ENCODE measurements at places on chromosomes 4 and X.

- DNase-seq = no peak
Observed at GRCh38 chrX:111567542-111568255, 56.3 kb downstream of the SERTM2 start.

DNA sequence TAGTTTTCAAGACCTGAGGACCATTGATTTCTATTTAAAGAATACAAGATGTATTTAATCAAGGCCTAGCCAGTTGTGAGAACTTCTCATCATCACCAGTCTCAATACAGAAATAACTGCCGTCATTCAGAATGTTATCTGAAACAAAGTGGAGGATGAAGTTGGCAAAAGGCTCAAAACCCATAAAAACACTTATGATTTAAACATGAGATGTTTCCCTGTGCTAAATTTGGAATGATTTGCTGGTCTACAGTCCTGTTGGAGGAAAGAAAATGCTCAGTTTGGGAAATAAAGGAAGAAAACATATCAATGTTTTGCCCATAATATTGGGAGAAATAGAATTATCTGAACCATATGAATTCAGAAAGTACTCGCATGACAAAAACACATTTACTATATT lies 192.2 kb downstream of the ADGRA3 start:
- DNase-seq = no peak

DNA sequence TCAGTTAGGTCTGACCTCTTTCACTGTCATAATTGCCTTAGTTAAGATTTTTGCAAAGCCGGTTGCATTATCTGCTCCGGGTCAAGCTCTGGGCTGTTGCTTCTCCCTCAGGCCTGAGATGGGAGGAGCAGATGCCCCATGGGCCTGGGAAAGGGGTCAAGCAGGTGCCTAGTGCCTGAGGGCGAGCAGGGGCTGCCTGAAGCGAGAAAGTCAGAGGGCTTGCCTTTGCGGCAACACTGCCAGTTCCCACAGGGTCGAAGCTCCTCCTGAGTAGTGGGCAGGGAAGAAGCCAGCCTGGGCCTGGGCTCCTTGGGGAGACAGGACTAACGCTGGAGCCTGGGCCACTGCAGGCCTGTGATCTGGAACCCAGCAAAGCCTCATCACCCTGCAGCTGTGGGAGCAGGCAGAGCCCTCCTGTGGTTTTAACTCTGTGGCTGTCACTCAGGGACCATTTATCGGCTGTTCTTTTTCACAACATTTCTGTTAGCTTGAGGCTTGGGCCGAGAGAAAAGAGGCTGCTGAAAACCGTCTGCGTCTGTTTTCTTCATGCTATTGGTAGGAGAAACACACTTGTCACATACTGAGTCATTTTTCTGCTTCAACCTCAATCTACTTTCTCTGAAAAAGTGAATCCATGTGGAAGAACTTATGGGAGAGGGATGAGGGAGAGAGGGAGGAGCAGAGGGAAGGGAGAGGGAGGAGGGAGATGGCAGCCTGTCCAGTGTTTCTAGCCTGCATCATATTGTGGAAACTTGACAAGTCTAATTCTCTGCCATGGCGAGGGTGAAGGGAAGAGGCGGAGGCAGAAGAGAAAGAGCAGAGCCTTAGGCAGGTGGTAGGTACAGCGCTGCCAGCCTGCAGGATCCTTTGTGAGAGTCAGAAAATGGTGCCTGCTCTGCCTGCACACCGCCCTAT lies 68.4 kb downstream of the RHOH start:
- DNase-seq = no peak

- no peak for DNase-seq
Observed at GRCh38 chr4:7829652-7830580, 109.7 kb downstream of the AFAP1 start.

DNA sequence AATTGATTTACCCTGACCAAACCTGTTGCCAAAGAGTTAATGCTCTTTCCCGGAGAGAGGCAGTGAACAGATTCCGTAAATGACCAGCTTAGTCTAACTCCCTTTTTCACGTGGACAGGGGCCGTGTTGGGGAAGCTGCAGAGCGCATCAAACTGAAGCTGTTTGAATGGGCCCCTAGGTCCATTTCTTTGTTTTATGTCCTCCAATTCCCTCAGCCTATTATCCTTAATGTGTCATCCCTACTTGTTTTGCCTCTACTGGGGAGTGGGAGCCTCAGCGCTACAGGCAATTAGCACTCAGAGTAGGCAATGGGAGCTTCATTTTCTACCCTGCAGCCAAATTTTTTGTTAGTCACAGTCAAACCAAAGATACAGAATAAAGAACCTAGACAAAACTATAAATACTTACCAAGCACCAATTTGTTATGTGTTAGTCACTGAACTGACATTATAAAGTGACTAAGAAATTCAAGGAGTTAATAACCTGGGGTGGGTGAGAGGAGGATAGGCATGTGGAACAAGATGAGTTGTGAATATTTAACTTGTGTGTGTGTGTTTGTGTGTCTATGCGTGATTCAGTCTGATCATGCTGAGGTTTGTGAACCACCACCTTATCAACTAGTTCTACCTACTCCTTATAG lies 417.4 kb downstream of the PACRGL start:
- no peak for DNase-seq

DNA sequence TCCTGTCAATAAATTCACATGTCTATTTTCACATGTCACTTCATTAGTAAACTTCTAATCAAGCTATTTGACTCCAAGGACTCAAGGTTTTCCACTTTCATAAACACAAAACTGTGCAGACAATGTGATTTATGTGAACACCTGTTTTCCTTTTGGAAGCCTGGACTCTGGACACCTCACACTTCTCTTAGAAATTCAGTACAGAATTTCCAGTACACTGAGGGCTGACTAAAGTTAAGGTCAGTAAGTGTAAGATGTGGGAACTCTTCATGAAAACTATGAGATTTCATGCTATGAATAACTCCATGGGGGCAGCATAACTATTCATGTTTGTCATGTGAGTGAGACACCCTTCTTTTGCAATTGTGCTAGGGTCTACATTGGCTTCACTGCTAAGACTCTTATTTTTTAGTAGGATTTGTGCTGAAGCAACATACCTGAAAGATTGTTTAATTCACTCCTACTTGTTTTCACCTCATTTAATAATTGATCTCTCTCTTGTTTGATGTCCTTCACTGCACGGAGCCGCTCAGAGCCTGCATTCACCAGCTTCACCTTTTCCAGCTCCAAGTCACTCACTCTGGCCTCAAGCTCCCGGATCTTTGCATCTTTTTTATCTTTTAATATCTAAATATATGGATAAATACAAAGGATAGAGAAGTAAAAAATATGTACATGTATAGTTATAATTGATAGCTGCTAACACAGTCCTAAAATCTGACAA lies 55.3 kb downstream of the STBD1 start:
- DNase-seq = no peak

- no peak for DNase-seq
Observed at GRCh38 chrX:151697522-151697921, 2.3 kb downstream of the PRRG3 start.

GRCh38 chr4:6727081-6727942 lies 11.3 kb downstream of the BLOC1S4 start:
- DNase-seq = no peak

- DNase-seq = no peak
Observed at GRCh38 chr4:83124111-83124780, 9.7 kb upstream of the PLAC8 start.

GRCh38 chr4:126899331-126899801 lies 733.4 kb upstream of the INTU start:
- no peak for DNase-seq

DNA sequence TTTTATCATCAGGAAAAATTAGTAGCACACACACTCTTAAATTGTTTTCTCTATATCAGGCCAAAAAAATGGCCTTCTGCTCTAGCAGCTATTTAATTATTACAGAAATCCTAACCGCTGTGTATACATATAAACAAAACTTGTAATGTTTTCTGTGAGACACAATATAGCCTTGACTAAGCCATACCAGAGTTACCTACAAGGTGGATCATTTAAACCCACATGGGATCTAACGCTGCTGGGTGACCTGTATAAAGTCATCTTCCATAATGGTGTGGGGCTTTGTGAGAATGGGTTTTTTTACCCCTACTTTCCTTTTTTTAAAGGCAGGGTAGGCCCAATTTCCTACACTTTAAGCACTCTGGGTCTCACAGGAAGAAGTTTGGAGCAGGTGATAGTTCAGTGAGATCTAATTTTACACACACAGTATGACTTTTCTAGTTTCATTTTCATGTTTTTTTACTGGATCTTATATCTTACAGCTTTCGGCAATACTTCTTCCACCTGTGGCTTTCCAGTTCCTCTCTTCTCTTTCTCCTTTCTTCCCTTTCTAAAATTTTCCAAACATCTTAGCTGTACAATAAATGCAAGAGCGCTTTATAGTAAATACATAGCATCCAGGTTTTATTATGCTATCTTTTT lies 66.9 kb upstream of the MMAA start:
- no peak for DNase-seq

DNA sequence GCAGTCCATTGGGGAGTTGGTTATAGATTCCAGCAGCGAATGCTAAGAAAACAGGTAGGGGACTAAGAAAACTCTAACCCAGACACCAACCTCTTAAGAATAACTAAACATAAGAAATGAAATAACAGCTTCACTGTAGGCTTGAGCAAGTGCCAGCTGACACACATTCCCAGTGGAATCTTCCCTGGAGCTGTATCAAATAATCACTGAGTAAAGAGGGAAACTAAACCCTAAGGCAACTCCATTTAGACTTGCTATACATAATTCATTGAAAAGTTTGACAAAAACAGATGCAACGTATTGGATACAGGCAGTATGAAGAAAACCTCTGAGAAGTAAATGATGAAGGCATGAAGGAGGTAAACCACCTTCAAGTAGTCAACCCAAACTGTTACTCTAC lies 293.5 kb downstream of the OPHN1 start:
- no peak for DNase-seq

GRCh38 chr4:70703619-70704214 lies 15.4 kb downstream of the UTP3 start:
- DNase-seq = no peak

DNA sequence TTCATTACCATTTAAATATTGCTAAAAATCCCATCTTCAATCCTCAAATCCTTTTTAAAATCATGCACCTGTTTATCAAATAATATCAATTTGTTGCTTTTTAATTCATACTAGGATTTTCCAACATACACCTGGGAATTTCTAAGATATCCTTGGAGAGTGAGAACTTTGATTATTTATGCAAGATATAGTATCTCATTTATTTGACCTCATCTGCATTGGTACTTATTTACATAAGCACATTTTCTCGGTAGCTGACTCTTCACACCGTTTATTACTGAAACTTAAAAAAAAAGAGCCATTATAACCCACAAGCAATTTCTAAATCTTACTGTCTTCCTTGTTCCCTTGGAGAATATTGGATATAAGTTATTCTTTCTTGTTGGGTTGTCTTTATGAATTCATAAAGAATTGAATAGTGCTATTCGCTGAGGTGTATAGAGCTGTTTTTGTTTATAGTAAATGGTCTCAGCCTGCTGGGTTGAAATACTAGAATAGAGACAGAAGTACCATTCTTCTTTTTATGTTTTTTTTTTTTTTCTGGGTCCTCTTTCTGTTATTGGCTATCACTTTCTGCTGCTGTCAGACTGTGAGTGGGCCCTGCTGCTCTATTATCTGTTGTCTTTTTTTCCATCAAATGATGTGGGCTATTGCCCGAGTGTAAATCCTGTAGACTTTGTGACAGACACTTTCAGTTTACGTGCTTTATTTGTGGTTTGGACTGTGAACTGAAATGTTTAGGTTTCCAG lies 2.9 kb downstream of the UGT8 start:
- no peak for DNase-seq

GRCh38 chr4:60948008-60948407 lies 252.1 kb upstream of the ADGRL3 start:
- DNase-seq = no peak

- no peak for DNase-seq
Observed at GRCh38 chr4:76926841-76927240, 22.7 kb upstream of the SEPTIN11 start.

DNA sequence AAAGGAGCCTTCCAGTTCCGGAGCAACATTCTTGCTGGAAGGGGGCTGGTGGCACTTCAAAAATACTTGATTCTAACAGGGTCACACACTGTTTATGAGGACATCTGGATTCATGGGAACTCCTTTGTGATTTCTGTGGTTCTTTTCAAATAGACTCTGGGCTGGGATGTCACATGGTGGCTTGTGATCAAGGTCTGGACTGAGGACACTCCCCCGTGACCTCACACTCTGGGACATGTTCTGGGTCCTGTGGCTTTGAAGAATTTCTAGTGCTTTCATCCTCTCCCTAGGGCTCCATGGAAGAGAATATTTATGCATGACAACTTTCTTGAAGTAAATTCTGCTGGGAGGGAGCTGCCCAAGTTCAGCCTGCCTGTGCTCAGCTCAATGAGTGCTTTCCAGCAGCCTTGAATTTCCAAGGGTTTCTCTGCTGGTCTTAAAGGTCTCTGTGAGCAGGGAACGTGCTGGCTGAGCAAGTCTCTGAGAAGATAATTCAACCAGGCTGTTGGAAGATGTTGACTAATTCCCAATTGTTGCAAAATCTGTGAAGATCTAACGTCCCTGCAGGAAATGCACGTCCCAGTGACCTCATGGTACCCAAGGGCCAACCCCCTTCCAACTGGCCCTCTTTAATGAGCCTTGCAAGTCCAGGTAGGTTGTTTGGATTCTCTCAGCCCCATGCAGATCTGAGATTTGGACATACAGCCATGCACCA lies 36.3 kb downstream of the GPR143 start:
- no peak for DNase-seq

GRCh38 chr4:140995058-140995457 lies 138.2 kb downstream of the RNF150 start:
- no peak for DNase-seq

GRCh38 chr4:128879283-128879682 lies 69.8 kb downstream of the JADE1 start:
- DNase-seq = no peak

GRCh38 chrX:150542846-150543229 lies 25.6 kb upstream of the MTM1 start:
- no peak for DNase-seq

DNA sequence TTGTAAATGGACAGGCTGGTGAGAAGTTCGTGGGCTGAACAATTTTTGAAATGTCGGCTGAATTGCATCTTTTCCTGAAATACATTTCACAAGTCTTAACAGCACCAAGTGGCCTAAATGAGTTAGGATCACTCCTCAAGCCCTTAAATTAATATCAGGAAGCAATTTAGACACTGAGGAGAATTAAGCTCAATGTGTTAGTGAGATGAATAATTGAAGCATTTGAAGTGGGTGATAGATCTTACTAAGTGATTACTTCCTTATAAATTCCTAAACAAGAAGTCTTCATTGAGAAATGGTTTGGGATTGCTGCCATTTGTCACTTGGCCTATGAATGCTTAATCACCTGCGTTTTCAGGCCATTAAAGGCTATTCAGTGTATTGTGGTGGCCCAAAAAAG lies 116.8 kb downstream of the NAA11 start:
- no peak for DNase-seq

- no peak for DNase-seq
Observed at GRCh38 chrX:49901048-49901447, 21.3 kb upstream of the CLCN5 start.

DNA sequence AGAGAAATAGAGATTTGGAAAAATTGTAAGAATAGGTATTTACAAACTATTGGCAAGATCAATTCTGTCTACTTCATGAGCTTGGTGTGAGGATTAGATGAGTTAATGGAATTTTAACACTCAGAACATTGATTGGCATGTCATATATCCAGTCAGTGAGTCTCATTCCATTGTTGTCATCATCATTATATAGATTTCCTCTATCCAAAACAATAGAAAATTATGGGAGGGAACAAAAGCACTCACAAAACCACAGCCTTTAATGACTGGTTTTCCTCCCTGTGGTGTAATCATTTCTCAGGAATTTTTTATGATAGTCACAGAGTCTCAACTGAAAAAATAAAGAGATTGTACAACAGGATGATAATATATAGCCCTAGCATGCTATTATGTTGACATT lies 21.1 kb downstream of the KLHL5 start:
- DNase-seq = no peak

GRCh38 chrX:119989905-119990555 lies 46.5 kb upstream of the NKAP start:
- DNase-seq = no peak

Data from stimulated activated CD4-positive, alpha-beta T cell treated with anti-CD3 and anti-CD28 coated beads, Interleukin-1b, Interleukin-23, amount 100 ng/mL, for 1 hour (primary cell).